CD4-positive, alpha-beta T cell (primary cell): ENCODE measurements at places on chromosomes 7 and 10.

DNA sequence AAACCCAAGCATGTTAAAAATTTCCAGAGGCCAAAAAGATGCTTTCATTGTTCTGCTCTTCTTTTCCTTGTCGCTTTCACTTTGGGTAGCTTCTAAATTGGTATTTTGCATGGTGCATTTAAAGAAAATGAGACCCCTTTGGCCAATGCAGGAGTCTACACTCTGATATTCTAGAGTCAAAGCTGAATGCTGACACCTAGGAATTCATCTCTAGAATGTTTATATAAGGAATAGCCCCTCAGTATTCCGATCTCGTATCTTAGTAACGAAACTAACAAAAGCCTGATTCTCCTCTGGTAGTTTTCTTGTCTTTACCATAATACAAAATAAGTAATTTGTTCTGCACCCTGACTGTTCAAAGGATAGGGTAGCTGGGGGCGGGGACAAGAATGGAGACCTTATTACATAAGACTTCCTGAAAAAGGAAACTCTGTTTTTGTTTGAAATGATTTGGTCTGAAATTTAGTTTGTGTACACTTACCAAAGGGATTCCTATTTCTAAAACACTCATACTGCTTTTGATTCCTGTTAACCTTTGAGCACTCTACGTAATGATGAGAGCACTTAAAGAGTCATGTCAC, 17.1 kb downstream of the IKZF1 start:
- DNase-seq, result peak; percentile 58

DNA sequence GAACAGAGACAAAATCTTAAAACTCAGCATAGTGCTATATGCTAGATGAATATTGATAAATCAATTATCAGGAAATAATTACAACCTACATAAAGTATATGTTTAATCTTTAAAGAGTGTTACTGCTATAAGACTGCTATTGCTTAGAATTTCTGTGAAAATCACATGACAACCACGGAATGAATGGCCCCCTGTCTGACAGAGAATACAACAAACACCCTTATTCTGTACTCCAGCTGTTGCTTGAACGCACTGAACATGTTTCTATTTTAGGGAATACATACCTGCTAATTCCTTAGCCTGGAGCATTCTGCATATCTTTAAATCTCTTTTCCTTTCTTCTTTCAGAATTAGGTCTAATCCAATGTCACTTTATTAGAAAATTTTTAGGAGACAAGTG, 452.4 kb upstream of the PHF14 start:
- no peak for DNase-seq

DNA sequence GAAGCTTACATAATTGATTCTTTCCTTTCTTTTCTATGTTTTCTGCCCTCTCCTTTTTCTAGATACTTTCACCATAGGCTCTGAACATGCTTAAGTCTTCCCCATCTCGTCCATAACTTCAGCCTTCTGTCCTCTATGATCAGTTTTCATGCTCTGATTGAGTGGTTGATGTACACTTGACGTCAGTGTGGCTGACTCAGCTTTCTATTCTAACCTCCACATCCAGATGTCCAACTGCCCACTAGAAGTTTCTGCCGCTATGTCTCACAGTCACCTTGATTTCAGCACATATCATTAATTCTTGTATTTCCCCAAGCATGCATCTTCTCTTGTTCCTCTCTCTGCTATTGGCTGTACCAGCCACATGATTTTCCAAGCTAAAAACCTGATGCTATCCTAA, 15.0 kb downstream of the CDK14 start:
- no peak for DNase-seq

- DNase-seq, result peak; percentile 43
These were observed 33.9 kb downstream of the TSPAN14 start for GRCh38 chr10:80487791-80488538.

GRCh38 chr10:130960531-130960930, 351.0 kb downstream of the TCERG1L start:
- DNase-seq, result no peak

DNA sequence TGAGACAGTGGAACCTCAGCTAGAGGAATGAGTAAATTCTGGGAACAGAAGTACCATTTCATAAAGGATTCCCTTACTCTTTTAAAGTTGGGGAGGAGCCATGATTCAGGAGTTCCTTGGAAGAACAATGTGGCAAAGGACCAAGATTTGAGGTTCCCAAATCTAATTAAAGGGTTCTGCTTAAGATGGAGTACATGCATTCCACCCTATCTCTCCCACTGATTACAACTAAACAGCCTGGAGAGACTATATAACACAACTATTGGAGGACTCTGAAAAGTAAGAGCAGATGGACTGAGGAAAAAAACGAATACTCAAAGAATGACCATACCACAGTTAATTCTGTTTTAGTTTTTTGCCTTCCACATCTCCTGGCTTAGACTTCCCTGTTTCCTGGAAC, 212.9 kb upstream of the IMMP2L start:
- DNase-seq, result no peak

DNA sequence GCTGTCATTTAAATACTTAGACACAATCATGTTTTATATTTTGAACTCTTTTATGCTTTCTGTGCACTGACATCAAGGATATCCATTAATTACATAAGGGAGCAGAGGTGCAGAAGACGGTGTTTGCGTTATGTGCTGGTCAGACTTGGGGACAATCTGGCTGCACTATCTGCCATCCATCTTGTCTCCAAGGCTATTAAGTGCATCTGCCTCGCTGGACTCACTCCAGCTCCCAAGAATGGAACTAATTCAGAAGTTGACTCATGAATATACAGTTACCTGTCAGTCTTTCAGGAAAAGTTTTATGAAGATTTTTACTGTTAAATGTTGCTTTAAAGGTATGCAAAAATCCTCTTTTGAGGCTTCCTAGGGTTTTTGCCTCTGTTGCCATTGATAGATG, 391.0 kb downstream of the SUGCT start:
- no peak for DNase-seq

- no peak for DNase-seq
These were observed 13.6 kb downstream of the MICU1 start for GRCh38 chr10:72612203-72612826.

DNA sequence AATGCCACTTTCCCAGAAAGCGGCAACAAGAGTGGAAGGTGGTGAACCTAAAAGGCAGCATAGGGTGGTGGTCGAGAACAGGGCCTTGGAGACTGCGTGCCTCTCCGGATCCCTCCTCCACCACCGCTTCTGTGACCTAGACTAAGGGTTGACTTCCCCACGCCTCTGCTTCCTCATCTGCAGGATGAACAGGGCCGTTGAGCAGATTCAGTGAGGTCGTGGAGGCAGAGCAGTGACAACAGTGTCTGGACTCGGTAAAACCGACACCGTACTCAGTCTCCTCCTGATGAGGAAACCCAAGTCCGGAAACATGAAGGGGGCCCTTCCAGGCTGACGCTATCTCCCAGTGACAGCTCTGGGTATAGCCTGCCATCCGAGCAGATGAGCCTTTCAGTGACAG, 162.6 kb downstream of the CELF2 start:
- peak; percentile 51 for DNase-seq

GRCh38 chr7:133275446-133276095, 22.7 kb downstream of the EXOC4 start:
- DNase-seq, result no peak

DNA sequence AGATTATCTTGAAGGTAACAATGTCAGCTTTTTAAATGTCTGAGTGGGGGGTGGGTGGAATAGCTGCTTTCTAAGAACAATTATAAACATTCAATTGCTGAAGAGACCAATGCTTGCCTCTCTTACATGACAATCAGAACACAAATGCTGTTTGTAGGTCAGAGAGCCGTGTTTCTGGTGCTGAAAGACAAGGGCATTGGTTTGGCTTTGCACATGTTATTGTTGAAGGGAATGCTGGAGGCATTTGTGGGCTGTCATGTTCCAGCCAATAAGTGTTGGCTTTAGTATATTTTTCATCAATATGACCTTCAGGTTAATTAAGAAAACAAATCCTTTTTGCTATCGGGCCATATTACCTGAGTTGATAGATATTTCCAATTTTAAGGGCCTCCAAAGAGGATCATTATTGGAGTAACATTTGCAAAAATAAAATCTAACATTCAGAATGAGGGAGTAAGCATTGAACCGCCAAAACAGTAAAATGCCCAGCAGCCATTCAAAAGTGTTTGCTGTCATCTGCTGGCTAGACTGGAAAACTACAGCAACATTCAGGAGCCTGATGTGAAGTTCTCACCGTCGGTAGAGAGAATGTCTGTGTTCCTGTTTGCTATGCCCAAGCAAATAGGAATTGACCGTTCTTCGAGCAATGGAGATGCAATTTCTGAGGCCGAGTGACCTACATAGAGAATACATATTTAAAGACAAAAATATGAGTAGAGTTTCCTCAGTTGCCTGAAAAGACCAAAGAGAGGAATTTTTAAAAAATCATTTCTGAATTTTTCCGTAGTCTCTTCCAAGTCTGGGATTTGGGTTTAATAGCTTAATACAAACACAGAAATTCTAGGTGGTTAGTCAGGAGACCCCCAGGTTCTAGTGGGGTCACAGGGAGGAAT, 118.9 kb downstream of the APBB1IP start:
- DNase-seq, result peak; percentile 27

GRCh38 chr10:84211566-84211965, 13.8 kb downstream of the LRIT2 start:
- DNase-seq, result no peak

GRCh38 chr7:25852211-25852938, 299.6 kb upstream of the NFE2L3 start:
- DNase-seq, result no peak

DNA sequence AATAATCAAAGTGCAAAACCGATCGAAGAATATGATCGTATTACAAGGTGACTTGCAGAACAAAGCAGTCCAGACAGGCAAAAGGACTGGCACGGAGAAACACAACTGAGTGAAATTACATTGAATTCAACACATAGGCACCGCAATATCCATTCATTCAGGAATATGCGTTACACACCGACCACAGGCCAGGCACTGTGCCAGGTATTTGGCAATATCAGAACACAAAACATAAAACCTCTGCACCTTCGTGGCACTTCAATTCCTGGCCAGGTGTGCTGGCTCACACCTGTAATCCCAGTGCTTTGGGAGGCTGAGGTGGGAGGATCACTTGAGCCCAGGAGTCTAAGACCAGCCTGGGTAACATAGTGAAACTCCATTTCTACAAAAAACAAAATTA, 187.9 kb downstream of the DIP2C start:
- DNase-seq, result no peak

GRCh38 chr10:34384372-34384771, 430.7 kb downstream of the PARD3 start:
- no peak for DNase-seq

DNA sequence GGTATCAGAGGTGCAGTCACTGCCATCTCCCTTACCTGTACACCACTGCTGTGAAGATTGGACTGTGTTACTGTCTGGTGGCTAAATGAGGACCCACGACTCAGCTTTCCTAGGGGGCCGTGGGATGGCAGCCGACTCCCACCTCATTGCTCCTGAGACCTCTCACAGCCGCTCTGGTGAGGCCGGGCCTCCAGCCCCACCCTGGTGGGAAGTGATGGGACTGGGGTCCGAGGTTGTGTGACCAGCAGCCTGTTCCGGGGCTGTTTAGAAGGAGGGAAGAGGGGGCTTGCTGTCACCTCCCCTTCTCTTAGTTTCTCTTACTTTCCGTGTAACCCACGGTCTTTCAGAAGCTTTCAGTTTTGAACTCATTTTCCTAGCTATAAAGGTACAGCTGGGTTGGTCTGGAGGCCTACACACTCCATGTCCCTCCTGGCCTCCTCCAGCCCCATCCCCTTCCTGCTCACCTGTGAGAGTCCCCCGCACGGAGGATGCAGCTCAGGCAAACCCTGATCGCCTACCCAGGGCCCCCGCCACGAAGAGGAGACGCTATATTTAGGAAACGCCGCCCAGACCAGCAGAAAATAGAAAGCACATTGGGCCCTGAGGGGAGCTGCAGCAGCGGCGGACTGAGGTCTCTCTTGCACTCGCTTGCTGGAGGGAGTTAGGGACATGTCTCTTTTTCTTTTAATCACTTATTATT, 4.6 kb downstream of the EMX2 start:
- no peak for DNase-seq

- DNase-seq, result peak; percentile 43
These were observed 120.0 kb upstream of the PLPP4 start for GRCh38 chr10:120336911-120337540.

DNA sequence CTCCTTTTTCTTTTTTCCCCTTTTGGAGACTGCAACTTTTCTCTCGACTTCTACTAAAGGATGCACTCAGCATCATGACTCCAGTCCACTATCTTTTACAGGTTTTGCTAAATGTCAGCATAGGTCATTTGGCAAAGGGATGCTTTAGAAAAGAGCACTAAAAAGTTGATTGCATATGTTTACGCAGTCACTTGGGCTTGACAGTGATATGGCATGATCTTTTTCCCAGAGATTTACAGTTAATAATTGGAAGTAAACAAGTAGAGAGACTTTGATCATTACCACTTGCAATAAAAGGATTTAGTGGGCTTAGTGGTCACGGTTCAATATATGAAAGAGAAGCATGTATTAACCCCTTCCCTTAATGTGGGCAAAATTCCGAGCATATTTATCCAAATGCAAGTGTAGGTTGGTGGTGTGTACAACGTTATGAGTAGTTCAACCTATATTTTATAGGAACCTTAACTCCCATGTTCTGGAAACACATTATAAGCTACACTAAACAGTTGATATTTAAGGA, 1.8 kb downstream of the BMI1 start:
- DNase-seq, result no peak

- no peak for DNase-seq
These were observed 489.0 kb downstream of the GATA3 start for GRCh38 chr10:8543361-8544056.
